ENCODE measurements at places on chromosomes 2 and 18.

- DNase-seq, result no peak
These were observed 113.2 kb upstream of the DLX2 start for GRCh38 chr2:172215936-172216335.

DNA sequence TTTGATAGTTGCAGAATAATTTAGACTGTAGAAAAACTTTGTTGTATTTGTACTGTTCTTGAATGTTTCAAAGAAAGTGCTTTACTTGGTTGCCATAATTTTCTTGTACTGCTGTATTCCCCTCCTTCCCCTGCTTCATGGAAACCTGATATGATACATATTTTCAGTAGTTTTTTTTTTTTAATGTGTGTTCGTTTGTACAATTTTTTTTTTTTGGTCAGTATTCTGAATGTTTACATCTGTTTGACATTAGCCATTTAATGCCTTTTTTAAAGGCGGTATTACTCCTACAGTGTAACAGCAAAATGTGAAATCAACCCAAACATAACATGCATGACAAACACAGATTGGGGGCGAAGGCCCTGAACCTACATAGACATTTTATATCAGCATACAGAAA is 172.3 kb downstream of the ASXL3 start:
- DNase-seq, result no peak

DNA sequence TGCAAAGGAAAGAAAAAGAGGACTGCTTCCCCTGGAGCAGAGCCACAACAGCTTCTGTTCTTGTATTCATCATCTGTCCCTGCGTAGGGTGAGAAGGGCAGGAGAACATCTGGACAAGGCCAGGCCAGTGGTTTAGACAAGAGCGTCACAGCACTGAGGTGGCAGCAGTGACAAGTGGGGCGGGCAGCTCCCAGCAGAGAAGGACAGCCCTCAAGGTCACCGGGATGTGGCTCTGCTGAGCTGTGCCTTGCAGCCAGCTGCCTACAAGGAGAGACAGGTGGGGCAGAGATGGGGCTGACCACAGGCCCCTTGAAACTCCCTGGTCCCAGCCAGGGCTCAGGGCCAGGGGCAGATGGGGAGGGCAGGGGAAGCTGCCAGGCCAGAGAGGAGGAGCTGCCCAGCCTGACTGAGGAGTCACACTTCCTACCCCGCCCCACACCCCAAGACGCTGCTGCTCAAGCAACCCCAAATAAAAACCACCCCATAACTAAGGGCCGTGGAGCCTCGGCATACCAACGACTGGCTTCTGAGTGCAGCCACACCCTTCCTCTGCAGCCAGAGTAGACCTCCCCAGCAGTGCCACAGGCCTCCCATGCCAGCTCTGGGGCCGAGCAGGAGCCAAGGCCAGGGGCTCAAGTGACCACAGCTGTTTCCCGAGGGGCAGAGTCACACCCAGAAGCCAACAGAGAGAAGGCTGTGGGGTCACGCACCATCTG is 5.4 kb downstream of the RAB11FIP5 start:
- DNase-seq, result no peak

DNA sequence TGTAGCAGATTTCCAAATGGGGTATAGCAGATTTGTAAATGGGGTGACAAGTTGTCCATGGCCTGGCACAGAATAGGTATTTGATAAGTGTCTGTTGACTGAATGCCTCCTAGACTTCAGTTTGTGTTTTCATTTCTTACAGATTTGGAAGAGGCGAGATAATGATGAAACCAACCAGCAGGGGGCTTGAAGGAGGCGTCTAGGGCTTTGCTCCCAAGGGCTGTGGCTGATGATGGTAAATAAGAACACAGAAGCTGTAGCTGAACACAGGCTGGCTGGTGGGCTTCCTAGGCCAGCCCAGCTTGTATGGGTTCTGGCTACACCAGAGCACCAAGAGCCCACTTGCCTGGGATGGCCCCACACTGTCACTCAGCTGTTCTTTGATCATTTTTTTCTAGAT is 19.4 kb downstream of the SFTPB start:
- peak; percentile 44 for DNase-seq

DNA sequence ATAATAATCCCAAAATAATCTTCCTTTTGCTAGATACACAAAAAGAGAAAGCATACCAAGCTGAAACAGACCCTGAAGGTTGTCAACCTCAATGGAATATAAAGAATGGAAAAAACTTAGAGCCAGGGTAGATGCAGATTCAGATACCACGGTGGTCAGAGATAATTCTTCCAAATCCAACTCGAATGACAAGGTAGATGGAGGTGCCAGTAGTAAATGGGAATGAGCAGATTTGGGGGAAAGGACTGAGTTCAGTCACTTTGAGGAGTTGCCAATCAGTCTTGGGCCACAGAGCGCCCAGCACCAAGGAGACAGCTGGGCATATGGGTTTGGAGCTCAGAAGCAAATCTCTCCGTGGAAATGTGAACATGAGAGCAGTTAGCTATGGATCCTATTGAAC is 3.4 kb upstream of the CHMP1B start:
- no peak for DNase-seq

DNA sequence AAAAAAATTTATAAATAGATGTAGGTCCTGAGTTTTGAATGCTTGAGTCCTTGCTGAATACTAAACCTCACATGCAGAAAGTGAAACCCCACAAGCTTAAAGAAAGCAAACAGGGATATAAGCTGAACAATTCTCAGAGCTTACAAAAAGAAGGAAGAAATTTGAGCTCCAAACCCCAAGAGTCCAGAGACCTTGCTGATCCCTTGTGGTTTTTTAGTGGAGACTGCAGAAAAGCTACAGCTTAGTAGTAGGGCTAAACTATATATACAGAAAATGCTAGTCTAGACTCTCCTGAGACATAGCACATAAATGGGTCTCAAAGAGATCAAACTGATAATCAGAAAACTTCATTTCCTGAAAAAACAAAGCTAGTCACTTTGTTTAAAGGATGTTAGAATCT is 1548.1 kb upstream of the ZEB2 start:
- DNase-seq, result no peak

DNA sequence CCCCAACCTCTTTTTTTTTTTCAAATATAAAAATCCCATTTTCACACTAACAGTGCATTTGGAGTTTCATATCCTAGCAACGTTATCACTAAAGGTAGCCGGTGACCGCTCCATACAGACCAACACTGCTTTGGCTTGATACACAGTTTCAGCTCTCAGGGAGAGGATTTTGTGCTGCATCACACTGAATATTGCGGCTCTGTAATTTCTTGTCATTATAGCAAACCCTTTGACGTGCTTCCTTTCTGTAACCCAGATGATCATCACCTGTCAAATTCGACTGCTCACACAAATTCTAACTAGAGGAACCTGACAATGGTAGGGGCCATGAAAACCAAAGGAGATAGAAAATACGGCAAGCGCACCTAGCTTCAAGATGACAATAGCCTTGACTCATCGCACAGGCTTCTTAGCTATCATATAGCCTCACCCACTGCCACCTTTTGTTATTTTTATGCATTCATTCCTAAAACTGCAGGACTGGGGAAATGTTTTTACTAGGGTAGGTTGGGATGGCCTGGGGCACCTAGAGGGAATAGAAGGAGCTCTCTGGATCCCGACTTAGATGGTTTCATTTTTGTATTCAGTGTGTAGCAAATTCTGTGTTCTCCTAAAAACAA is 582.9 kb upstream of the PIK3C3 start:
- no peak for DNase-seq

DNA sequence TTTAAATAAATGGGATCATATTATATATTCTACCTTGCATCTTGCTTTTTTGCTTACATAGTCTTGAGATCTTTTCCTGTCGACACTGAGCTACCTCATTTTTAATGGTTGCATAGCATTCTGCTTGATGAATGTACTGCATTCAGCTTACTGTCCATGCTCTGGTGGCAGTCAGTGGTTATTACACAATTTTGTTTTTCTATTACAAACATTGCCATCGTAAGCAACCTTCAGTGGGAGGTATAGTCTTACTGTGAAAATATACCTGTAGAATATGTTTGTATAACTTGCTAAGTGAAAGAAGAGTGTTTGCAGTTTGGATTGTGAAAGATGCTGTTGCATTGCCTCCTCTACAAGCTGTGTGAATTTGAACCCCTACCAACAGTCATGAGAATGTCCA is 43.4 kb downstream of the UBXN4 start:
- DNase-seq, result no peak

GRCh38 chr18:76376225-76376624 is 118.8 kb downstream of the ZNF516 start:
- no peak for DNase-seq

DNA sequence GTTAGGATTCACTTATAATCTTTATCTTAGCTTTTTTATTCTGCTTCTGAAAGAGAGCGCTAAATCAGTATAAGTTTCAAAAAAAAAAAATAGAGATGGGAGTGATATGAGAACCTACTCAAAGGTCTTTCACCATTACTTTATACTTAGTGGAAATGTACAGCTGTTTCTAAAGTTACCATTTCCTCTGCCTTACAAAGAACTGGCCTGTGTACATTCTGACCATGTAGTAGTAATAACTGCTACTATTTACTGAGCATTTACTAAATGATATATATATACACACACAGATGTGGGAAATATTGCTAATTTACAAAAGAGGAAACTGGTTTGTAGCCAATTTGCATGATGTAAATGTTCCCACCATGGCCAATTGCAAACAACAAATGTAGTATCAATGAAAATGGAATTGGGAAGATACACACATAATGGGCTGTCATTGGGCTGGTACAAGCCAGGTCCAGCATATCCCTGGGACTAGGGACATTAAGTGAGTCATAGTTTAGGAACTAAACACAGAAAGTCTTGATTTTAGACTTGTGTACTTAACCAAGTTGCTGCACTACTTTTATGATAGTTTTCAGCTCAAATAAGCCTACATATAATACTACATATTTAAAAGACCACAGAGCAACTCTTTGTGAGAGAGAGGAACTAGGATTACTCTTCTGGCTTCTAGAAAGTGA is 67.1 kb downstream of the DYNC1I2 start:
- DNase-seq, result no peak

- no peak for DNase-seq
These were observed at the start of gene IL1R2 for GRCh38 chr2:101991721-101992145. IL1R2 (plus strand) TSS chr2:101991960; CDS start chr2:102008576, 16,616 bp downstream.

DNA sequence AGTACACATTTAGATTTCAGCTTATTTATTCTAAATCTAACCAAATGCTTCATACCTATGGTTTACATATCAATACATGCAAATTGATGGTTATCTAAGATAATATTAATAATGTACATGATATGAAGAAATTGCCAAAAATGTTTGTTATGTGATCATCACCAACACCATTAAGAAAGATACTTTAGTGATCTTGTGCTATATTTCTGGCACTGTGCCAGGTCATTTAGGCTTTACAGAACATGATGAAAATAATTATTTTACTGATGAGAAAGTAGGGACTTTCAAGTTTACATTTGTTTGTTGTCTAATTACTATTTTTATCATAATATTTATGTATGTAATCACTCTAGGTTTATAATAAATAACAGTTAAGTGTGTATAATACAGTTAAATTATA is 158.3 kb downstream of the GULP1 start:
- no peak for DNase-seq

GRCh38 chr2:183222751-183223150 is 98.5 kb downstream of the NUP35 start:
- no peak for DNase-seq

DNA sequence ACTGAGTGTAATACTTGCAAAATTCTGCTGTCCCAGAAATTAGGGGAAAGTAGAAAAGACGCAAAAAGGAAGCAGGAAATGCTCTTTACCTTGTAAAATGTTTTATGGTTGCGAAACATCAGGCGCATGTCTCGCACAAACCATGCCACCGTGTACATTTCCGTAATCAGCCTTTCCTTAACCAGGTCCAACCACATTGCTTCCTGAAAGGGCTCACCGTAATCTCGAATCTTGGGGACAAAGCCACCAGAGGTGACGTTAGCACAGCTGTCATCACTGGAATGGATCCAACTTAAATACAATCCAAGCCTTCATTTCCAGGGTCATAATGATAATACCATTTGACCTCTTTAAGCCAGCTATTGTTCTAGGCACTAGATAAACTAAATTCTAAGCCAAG is 49.3 kb downstream of the SP110 start:
- DNase-seq, result no peak

DNA sequence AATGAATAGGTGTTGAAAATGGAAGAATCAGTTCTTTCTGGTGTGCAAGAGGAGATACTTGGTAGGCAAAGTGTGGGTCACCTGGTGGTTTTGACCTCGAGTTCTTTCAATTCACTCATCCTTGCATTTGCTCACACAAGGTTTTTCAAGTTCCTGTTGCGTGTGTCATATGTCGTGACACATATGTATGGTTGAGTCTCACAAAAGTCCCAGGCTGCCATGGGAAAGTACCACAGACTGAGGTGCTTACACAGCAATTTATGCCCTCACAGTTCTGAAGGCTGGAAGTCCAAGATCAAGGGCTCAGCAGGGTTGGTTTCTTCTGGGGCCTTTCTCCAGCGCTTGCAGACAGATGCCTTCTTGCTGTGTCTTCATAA is 64.4 kb downstream of the NCK2 start:
- no peak for DNase-seq

GRCh38 chr18:57441071-57441794 is 6.1 kb downstream of the ONECUT2 start:
- DNase-seq, result no peak

DNA sequence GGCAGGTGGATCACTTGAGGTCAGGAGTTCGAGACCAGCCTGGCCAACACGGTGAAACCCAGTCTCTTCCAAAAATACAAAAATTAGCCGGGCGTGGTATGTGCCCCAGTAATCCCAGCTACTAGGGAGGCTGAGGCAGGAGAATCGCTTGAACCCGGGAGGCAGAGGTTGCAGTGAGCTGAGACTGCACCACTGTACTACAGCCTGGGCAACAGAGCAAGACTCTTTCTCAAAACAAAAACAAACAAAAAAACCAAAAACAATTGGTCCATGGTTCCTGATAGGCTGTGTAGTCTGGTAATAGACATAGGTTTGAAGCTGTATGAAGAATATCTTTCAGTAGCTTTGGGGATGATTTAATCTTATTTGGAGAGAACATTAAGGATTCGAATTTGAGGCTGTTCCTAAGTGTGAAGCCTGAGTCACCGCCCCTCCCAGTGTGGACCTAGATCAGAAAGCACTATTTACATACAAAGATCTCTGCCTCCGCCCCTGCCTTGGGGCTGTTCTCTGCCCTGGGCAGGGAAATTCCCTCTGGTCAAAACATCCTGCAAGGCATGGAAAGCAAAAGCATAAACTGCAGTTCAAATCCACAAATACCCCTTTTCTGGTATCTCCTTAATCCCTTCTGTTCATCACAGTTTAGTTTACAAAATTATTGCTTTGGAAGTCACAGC is 52.8 kb upstream of the PMAIP1 start:
- DNase-seq, result peak; percentile 37

Data from GM04504 (cell line).